Body of pancreas (tissue), 4 donors: ENCODE measurements at places on chromosomes 13 and 19.

GRCh38 chr19:40270362-40271089 lies 14.6 kb downstream of the AKT2 start:
- H3K4me1 ChIP-seq, result peaks cover 83% of the 10 kb centered on the region
- no peaks in the 10 kb centered on the region for H3K27me3 ChIP-seq
- H3K36me3 ChIP-seq, result no peaks in the 10 kb centered on the region

DNA sequence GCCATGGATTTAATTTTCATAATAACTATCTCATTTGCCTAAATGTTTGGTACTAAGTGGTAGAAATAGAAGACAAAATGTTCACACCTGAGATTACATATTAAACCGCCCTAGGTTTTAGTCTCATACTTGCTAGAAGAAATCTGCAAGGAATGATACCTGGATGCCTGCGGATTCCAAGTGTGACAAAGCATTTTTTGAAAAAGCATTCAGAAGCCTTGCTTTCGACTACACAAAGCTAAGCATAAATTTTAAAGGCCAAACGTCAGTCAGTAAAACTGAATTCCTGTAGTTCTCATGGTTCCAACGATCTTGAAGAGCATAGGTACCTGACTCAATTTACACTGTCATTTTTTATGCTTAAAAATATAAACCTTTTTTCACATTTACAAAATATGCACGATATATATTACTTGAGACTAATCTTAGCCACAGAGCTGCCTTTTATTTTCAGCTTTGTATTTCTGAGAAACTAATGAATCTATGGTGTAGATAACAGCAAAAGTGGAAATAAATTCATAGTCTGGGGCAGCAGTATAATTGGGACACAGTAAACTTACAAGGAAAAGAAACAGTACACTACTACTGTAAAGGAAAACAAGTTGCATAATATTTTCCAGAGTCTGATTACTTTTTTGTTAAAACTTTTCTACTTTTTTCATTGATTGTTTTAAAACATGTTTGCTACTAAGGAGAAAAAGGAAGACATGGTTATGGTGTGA lies 1.2 kb upstream of the LRRC63 start:
- H3K36me3 ChIP-seq, result no peaks in the 10 kb centered on the region
- no peak for DNase-seq
- H3K27me3 ChIP-seq, result no peaks in the 10 kb centered on the region
- H3K4me1 ChIP-seq, result peaks cover 12% of the 10 kb centered on the region

DNA sequence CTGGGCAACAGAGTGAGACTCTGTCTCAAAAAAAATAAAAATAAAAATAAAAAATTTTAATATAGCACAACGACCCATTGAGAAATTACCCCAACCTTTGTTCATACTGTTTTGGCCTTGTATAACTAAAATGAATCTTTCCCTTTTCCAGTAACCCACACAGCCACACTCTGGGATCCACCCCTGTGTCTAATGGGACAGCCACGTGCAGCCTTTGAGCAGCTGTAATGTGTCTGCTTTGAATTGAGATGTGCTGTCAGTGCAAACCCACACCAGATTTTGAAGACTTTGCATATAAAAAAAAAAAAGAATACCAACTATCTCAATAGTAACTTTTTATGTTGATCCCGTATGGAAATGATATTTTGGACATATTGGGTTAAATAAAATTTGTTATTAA lies 112.7 kb upstream of the UBL3 start:
- no peak overlapping the region for H3K27ac ChIP-seq
- H3K36me3 ChIP-seq, result no peaks in the 10 kb centered on the region
- no peak for DNase-seq
- H3K27me3 ChIP-seq, result no peaks in the 10 kb centered on the region
- H3K4me1 ChIP-seq, result no peaks in the 10 kb centered on the region
- no peak overlapping the region for H3K4me3 ChIP-seq

GRCh38 chr13:109628251-109628699 lies 158.1 kb downstream of the IRS2 start:
- no peaks in the 10 kb centered on the region for H3K27me3 ChIP-seq
- H3K4me1 ChIP-seq, result no peaks in the 10 kb centered on the region
- H3K27ac ChIP-seq, result no peak overlapping the region
- no peak for DNase-seq
- H3K36me3 ChIP-seq, result no peaks in the 10 kb centered on the region

GRCh38 chr13:35210261-35210660 lies 266.2 kb downstream of the MAB21L1 start:
- H3K4me1 ChIP-seq, result no peaks in the 10 kb centered on the region
- no peak overlapping the region for H3K27ac ChIP-seq
- H3K36me3 ChIP-seq, result no peaks in the 10 kb centered on the region
- H3K27me3 ChIP-seq, result no peaks in the 10 kb centered on the region
- DNase-seq, result no peak

DNA sequence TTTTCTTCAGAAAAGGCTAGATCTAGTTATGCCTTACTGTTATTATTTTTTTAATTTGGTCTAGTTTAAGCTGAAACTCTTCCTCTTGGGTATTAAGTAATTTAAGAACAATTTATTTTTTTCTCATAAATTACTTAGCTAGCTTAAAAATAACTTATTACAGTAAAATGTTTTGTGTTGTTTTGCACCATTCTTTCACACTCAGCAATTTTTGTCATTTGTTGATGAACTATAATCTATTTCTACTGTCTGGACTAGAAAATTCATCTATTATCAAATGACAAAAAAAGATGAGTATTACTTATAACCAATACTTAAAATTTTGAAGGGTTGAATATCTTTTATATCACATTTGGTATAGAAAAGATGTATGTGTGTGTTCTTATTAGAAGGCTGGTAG lies 1.6 kb upstream of the LPAR6 start:
- no peak overlapping the region for H3K27ac ChIP-seq
- peaks cover 3% of the 10 kb centered on the region for H3K4me1 ChIP-seq
- H3K4me3 ChIP-seq, result no peak overlapping the region

DNA sequence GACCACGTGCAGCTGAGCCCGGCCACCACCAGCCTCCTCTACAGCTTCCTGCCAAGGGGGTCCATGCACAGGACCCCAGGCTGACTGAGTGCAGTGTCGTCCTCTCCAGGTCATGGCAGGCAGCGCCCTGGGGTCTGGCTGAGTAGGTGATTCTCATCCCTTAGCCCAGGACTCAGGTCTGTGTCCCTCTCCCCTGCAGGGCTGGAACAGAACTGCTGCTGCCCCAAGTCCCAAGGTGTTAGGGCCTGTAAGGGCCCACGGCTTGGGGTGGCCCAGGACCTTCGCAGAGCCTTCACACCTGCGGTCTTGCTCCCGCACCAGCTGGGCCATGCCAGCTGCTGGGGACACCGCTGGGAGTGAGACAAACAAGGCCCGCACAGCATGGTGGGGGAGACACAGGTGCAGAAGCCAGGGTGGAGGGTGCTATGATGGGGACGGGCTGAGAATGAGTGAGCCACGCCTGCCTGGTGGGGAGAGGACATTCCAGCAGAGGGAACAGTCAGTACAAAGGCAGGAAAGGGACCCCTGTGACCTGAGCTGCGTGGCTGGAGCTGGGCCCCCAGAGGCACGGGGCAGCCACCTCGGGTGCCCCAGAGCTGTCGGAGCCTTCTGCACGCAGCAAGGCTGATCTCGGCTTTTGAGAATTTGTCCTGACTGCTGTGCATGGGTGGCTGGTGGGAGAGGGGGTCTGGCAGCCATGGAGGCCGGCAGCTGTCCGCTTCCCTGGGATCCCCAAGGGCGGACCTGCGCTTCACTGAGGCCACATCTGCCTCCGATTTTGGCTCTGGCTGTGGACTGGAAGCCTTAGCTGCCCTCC lies 11.9 kb downstream of the PLEKHF1 start:
- no peak for DNase-seq
- peaks cover 22% of the 10 kb centered on the region for H3K4me1 ChIP-seq
- H3K27me3 ChIP-seq, result no peaks in the 10 kb centered on the region
- no peak overlapping the region for H3K4me3 ChIP-seq
- no peaks in the 10 kb centered on the region for H3K36me3 ChIP-seq

- no peaks in the 10 kb centered on the region for H3K27me3 ChIP-seq
- H3K27ac ChIP-seq, result no peak overlapping the region
- H3K36me3 ChIP-seq, result no peaks in the 10 kb centered on the region
- no peak overlapping the region for H3K4me3 ChIP-seq
- no peak for DNase-seq
- peaks cover 20% of the 10 kb centered on the region for H3K4me1 ChIP-seq
Measured at GRCh38 chr13:52127378-52127777, 1.5 kb downstream of the NEK5 start.

GRCh38 chr13:27482983-27483382 lies 32.6 kb upstream of the MTIF3 start:
- no peak for DNase-seq
- H3K4me3 ChIP-seq, result no peak overlapping the region
- H3K27ac ChIP-seq, result no peak overlapping the region
- no peaks in the 10 kb centered on the region for H3K36me3 ChIP-seq
- no peaks in the 10 kb centered on the region for H3K27me3 ChIP-seq

GRCh38 chr13:46071590-46072249 lies 19.2 kb upstream of the ZC3H13 start:
- H3K27me3 ChIP-seq, result no peaks in the 10 kb centered on the region
- H3K36me3 ChIP-seq, result no peaks in the 10 kb centered on the region
- no peak overlapping the region for H3K27ac ChIP-seq
- no peaks in the 10 kb centered on the region for H3K4me1 ChIP-seq
- no peak overlapping the region for H3K4me3 ChIP-seq
